ENCODE measurements at places on chromosomes 7 and 10. TPM values are rescaled to one million over a fixed set of nuclear protein-coding genes. Genes with fewer than 3 reads are reported as not detected.

GIMAP7 gene
- not detected for total RNA-seq

LRRC27 gene
- total RNA-seq: 22.1 TPM

SSMEM1 gene
- not detected for total RNA-seq

ACTR3C gene
- total RNA-seq: 2.3 TPM

OR6B1 gene
- not detected for total RNA-seq

HOXA9 gene
- total RNA-seq: not detected

SEPTIN7 gene
- total RNA-seq: 175 TPM

SLC18A3 gene
- 0.20 TPM for total RNA-seq

PPP1R3C gene
- total RNA-seq: 30.0 TPM

CLEC5A gene
- total RNA-seq: not detected

AIMP2 gene
- total RNA-seq: 33.4 TPM

LRMDA gene
- total RNA-seq: 6.5 TPM

All from progenitor cell of endocrine pancreas (in vitro differentiated cells).